ENCODE measurements at places on chromosomes 13 and 19.
A peak's percentile ranks its signal among the peaks of the same experiment; 100 is the strongest.

DNA sequence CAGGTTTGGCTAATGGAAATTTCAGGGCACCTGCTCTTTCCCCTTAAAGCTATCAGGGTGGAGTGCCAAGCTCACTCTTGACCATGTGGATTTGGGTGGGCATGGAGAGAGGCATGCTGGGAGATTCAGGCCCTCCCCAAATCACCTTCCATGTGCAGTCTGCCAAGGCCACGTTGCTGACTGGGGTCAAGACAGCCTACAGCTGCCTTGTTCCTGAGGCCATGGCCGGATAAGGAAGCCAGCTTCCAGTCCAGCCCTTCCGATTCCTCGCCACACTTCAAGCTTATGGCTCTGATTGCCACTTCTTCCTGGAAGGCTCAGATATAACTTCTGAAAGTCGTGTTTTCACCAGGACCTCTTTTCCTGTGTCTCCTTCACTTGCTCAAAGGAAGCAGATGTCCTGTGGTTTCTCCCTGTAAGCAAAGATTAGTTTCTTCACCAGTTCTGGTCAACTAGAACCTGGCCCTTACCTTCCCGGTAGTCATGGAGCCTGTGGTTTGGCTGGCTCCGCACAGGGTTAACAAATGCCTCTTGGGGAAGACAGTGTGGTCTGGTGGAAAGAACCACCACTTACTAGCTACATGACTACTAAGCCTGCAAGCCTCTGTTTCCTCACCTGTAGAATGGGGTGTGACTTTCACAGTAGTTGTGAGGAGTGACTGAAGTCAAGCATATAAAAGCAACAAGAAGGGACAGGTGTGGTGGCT is 16.1 kb upstream of the TPT1 start:
- no peak for DNase-seq

DNA sequence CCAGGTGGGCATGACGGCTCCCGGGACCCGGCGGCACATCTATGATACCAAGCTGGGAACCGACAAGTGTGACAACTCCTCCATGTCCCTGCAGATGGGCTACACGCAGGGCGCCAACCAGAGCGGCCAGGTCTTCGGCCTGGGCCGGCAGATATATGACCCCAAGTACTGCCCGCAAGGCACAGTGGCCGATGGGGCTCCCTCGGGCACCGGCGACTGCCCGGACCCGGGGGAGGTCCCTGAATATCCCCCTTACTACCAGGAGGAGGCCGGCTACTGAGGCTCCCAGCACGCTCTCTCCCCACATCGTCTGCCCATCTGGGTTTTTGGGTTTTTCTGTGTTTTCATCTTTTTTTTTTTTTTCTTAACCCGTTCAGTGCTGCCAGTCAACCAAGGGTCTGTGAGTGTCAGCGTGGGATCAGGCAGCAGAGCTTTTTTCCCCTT is 2.3 kb upstream of the ABCA7 start:
- no peak for DNase-seq

DNA sequence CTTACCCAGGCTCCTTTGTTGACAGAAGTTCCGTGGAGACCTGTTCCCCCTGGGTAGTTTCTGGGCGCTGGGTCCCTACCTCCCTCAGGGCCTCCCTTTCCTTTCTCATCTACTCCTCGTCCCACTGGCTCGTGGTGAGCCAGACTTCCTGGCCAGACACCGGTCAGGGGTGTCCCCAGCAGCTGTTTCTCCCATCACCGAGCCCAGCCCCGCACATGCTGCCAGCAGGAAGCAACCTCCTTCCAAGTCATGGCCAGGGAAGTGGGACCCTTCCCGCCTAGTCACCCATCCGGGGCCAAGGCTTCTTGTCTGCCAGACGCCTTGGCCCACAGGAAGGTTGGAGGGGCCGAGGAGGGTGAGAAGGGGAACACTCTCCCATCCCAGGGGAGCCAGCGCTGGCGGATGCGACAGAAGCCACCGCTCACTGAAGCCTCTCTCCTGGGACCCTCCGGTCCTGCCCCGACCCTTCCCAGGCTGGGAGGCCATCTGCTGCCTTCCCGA is 5.7 kb downstream of the PAK4 start:
- no peak for DNase-seq

GRCh38 chr19:39518458-39518857 is 3.5 kb downstream of the SELENOV start:
- DNase-seq = no peak

GRCh38 chr19:35813043-35813890 is 622 bp upstream of the PRODH2 start:
- DNase-seq = no peak

DNA sequence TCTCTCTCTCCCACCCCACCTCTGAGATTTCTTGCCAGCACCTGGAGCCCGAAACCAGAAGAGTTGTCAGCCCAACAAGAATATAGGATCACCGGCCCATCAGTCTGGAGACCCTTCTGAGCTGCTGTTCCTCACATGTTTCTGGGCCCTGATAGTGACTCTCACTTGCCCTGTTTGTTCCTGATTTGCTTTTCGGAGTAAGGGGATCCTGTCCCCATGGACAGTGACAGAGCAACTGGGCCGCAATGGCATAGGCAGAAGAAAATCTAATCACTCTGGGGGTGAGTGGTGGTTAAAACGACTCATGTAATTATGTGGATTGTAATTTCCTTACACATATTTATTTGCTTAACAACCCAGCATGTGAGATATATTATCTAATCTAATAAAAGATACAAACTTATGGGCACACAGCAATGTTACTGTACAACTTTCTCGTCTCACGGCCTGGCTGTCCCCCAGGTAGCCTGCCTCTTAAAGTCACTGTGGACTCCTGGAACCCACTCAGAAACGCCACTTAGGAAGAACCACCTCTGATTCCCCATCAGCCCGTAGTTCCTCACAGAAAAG is 663 bp upstream of the SMAD9 start:
- DNase-seq = no peak

DNA sequence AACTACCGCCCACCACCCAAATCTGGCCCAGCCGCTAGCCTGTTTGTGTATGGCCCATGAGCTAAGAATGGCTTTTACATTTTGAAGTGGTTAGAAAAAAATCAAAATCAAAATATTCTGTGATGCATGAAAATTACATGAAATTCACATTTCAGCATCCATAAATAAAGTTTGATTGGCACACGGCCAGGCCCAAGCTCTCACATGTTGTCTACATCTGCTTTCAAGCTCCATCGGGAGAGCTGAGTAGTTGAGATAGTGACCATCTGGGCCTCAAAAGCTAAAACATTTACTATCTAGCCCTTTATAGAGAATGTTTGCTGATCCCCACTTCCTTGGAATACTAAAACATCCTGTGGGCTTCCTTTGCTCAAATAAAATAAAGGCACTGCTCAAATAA is 14.5 kb downstream of the RFX2 start:
- no peak for DNase-seq

DNA sequence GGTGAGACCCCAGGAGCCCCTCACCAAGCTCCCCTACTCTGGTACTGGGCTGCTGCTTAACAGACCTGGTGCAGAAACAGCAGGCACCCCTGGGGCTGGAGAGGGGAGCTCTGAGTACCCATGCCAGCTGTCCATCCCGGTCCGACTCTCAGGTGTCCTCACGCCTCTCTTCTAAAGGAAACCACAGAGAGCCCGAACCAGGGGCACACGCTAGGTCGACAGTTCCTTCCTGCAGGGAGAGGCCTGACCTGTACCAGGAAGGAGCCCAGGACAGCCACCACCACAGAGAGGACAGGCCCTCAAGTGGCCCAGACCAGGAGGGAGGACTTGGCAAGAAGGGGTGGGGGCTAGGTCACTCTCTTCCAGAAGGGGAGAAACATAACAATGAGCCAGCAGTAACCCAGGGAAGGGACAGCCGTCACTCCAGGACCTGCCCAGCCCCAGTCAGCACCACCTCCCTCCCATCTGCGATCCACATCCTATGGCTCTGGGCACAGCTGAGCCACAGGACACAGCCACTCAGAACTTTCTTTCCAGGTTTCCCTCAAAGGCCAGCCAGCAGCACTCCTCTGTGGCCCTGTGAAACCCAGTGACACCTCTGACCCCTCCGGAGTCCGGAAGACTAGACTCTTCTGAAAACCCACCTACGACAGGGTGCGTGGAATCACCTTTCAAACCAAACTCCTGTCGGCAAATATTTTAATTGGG is 13.0 kb upstream of the SLC35E1 start:
- DNase-seq = no peak

GRCh38 chr13:100513987-100514670 is 74.5 kb downstream of the GGACT start:
- DNase-seq = no peak

- no peak for DNase-seq
These were observed 58.1 kb upstream of the SCEL start for GRCh38 chr13:77477299-77477848.

GRCh38 chr13:42651936-42652641 is 78.1 kb downstream of the TNFSF11 start:
- DNase-seq = no peak

GRCh38 chr19:9836021-9836420 is 903 bp downstream of the PIN1 start:
- no peak for DNase-seq

DNA sequence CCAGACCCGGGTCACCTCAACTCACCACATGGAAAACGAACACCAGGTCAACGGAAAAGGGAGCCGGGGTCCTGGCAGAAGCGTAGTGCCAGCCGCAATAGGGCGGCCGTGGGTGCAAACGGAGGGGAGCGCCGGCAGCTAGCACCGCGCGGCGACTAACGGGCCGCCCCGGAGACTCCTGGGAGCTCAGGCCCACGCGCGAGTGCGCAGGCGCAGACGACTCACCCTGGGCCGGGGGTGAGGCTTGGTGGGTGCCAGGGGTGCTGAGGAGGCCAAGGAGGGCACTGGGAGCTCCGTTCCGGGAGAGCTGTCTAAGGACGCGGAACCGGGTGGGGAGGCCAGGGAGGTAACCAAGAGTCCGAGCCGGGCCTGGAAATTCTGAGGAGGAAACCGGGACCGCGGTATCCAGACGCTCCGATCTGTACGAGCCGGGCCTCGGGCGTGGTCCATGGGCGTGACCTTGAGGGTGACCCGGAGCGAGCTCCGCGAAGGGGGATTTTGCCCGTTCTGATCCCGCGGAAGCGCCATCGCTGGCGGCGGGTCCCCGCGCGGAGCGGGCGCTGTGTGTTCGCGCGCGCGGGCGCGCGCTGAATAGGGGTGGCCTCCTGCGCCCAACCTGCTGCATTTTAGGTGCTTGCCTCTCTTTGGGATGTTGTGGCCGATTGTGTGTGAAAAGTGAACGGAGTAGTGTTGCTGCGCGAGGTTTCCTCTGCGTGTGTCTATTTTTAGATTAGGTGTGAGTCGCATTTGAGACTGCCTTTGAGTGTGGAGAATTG is at the start of gene ZNF382:
ZNF382 (plus strand) TSS at position 213 of the 776 bp plus-strand sequence. CDS start 4,602 bp downstream, outside the sequence.
- peak; percentile 68 for DNase-seq

- no peak for DNase-seq
These were observed 628 bp downstream of the CAPN12 start for GRCh38 chr19:38743394-38744297.

- no peak for DNase-seq
These were observed 137.3 kb downstream of the ZIC5 start for GRCh38 chr13:99834246-99834645.

DNA sequence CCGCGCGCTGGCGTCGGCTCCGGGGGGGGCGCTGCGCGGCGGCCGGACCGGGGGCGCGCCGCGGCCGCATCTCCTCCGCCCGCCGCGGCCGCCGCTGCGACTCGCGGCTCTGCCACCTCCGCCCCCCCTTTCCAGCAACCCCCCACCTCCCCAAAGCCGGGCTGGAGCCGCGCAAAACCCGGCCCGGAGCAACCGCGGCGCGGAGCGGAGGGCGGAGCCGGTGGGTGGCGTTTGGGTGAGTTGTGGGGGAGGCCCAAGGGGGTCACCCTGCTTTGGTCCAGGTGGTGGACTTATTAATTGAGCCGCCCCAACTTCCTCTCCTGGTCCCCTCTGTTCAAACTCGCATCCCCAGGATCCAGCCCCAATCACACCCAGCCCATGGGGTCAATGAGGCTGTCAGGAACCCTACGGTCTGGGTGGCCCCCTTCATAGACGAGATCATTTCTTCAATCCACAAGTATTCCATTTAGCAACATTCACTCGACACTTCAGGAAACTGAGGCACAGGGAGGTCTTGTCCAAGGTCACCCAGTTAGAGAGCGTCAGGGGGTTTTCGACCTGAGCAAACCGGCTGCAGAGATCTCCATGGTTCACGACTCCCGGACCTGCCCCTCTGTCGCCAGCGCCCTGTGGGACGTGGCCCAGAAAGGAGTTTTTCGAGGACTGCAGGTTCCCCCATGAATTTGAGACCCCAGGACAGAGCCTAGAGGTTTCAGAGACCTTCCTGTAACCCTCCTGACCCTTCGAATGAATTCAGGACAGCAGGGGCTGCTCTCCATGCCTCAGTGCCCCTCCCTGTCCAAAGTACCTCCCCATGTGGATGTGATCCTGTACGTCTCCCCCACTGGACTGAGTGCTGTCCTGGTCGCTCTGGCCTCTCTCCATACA is 22.4 kb upstream of the SEMA6B start:
- DNase-seq = no peak

GRCh38 chr19:54804571-54804970 is 1.2 kb downstream of the KIR2DL4 start:
- DNase-seq = no peak

- no peak for DNase-seq
These were observed 149.5 kb downstream of the PTPRS start for GRCh38 chr19:5191091-5191490.

- DNase-seq = no peak
These were observed 21.9 kb downstream of the ANKRD27 start for GRCh38 chr19:32652894-32653598.

GRCh38 chr13:76223565-76223964 is 587.4 kb downstream of the LMO7 start:
- no peak for DNase-seq

DNA sequence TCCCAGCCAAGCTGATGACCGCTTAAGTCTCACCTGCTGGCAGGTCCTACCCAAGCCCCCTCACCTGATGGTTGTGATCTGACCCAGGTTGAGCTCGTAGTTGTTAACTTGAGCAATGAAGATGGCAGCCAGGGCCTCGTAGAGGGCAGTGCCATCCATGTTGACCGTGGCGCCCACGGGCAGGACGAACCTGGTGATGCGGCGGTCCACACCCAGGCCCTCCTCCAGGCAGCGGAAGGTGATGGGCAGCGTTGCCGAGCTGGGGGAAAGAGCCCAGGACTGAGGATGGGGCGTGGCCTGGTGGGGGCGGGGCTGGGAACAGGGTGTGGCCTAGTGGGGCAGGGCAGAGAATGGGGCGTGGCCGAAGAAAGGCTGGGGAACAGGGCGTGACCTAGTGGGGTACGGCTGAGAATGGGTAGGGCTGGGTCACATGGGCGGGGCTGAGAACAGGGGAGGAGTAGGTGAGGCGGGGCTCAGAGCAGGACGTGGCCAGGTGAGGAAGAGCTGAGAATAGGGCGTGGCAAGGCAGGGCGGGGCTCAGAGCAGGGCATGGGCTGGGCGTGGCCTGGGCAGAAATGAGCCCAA is 12.9 kb downstream of the OR7C2 start:
- no peak for DNase-seq
